ENCODE measurements at places on chromosomes 7 and 10. TPM values are rescaled to one million over a fixed set of nuclear protein-coding genes. Genes with fewer than 3 reads are reported as not detected.

GRCh38 chr10:62278441-62278910 is 9.8 kb upstream of the RTKN2 start:
- no peak overlapping the region for H3K27ac ChIP-seq
- H3K4me3 ChIP-seq = no peak overlapping the region
- H3K27me3 ChIP-seq = no peaks in the 10 kb centered on the region
- H3K4me1 ChIP-seq = no peaks in the 10 kb centered on the region
- no peaks in the 10 kb centered on the region for H3K36me3 ChIP-seq

GRCh38 chr7:132434041-132434440 is 142.2 kb downstream of the PLXNA4 start:
- no peak for DNase-seq
- H3K27ac ChIP-seq = no peak overlapping the region
- no peaks in the 10 kb centered on the region for H3K36me3 ChIP-seq
- H3K27me3 ChIP-seq = no peaks in the 10 kb centered on the region
- no peak overlapping the region for H3K4me3 ChIP-seq

The NRCAM gene
- 0.06 TPM for polyA plus RNA-seq

DNA sequence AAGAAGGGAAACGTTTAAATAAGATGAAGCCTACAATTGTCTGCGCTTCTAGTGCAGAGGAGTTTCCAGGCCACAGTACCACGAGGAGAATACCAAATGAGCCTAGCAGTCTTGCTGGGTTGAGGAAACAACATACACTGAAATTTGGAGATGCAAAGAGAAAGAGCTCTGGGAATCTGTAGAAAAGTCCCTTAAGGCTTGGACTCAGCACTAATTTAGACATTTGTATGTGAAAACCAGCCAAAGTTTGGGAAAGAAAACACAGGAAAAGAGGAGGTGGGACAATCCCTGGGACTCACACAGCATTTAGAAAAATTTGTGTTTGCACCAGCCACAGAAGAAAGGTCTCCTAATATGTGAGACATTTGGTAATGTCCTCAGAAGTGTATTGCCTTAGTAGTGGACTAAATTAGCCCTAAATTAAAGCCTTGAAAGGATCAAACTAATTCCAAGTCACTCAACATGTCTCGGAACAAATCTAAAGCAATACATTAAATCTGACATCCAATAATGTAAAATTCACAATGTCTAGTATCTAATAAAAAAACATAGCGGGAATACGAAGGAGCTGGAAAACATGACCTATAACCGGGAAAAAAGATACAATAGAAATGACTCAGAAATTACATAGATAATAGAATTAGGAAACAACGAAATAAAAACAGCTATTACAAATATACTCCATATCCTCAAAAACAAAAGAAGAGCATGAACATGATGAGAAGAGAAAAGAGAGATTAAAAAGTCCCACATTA is 187.1 kb upstream of the NAMPT start:
- H3K4me3 ChIP-seq = no peak overlapping the region
- no peaks in the 10 kb centered on the region for H3K36me3 ChIP-seq
- no peaks in the 10 kb centered on the region for H3K4me1 ChIP-seq

DNA sequence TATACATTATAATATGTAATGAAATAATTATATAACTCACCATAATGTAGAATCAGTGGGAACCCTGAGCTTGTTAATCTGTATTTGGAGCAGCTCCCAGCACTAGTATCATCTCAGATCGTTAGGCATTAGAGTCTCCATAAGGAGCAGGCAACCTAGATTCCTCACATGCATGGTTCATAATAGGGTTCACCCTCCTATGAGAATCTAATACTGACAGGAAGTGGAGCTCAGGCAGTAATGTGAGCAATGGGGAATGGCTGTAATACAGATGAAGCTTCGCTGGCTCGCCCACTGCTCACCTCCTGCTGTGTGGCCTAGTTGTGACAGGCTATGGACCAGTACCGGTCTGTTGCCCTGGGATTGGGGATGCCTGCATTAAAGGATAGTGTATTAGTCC is 49.5 kb downstream of the RSBN1L start:
- no peaks in the 10 kb centered on the region for H3K27me3 ChIP-seq
- no peaks in the 10 kb centered on the region for H3K4me1 ChIP-seq
- H3K4me3 ChIP-seq = no peak overlapping the region
- H3K27ac ChIP-seq = no peak overlapping the region

GRCh38 chr10:130025811-130026485 is 61.9 kb upstream of the EBF3 start:
- no peak overlapping the region for H3K4me3 ChIP-seq
- H3K27ac ChIP-seq = no peak overlapping the region
- no peaks in the 10 kb centered on the region for H3K27me3 ChIP-seq
- no peaks in the 10 kb centered on the region for H3K4me1 ChIP-seq
- H3K36me3 ChIP-seq = no peaks in the 10 kb centered on the region

GRCh38 chr10:26890956-26891355 is 30.2 kb upstream of the ABI1 start:
- no peaks in the 10 kb centered on the region for H3K36me3 ChIP-seq
- no peak overlapping the region for H3K27ac ChIP-seq
- DNase-seq = no peak
- H3K4me3 ChIP-seq = no peak overlapping the region
- no peaks in the 10 kb centered on the region for H3K27me3 ChIP-seq

- no peaks in the 10 kb centered on the region for H3K36me3 ChIP-seq
- H3K4me3 ChIP-seq = no peak overlapping the region
- peaks cover 10% of the 10 kb centered on the region for H3K4me1 ChIP-seq
- H3K27ac ChIP-seq = no peak overlapping the region
- H3K27me3 ChIP-seq = no peaks in the 10 kb centered on the region
These were observed 10.4 kb downstream of the KLHL7 start for GRCh38 chr7:23115991-23116390.

DNA sequence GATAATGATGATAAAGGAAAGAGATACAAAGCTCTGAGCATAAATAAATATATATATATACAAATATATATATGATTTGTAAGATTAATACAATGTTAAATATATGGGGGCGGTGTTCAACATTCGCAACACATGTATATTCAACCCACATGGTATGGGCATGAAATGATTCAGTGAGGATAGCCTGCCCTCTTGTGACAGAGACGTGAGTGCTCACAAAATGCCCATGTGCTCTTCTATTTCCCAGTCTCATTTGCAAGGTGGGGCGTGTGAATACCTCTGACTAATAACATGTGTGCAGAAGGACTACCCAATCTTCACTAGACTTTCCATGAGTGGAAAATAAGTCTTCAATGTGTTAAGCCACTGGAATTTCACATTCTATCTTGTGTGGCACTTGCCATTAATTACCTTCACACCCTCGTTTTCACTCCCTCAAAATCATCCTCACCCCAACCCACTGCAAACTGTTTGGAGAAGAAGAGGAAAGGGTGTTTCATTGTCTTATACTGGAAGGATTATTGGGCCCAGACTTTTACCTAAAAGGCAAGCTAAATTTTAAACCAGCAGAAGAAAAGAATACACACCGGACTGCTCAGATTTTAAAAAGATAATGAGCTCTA is 26.9 kb downstream of the ASAH2 start:
- H3K36me3 ChIP-seq = no peaks in the 10 kb centered on the region
- no peak overlapping the region for H3K4me3 ChIP-seq
- H3K27ac ChIP-seq = no peak overlapping the region
- no peaks in the 10 kb centered on the region for H3K4me1 ChIP-seq
- H3K27me3 ChIP-seq = no peaks in the 10 kb centered on the region

The LIPJ gene
- polyA plus RNA-seq = 0.03 TPM

- no peak for DNase-seq
- H3K36me3 ChIP-seq = no peaks in the 10 kb centered on the region
- no peaks in the 10 kb centered on the region for H3K4me1 ChIP-seq
- no peak overlapping the region for H3K27ac ChIP-seq
- no peak overlapping the region for H3K4me3 ChIP-seq
These were observed 80.8 kb downstream of the ZNF92 start for GRCh38 chr7:65454469-65454868.

DNA sequence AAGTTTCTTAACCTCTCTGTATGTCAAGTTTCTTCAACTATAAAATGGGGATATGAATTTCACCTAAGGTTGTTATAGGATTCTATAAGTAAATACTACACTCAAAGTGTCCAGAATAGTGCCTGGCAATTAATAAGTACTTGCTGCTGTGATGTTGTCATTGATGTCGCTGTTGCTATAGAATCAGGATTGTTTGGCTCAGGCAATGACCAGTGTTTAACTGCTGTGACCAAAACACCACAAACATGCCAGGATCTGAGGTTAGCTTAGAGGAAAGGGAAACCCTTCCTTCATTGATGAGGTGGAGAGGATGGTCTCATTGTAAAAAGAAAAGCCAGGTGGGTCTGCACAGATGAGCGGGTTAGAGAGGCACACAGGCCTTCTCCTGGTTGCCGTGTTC is 223.1 kb upstream of the INHBA start:
- no peak for DNase-seq
- no peaks in the 10 kb centered on the region for H3K36me3 ChIP-seq
- no peaks in the 10 kb centered on the region for H3K4me1 ChIP-seq
- no peak overlapping the region for H3K4me3 ChIP-seq

DNA sequence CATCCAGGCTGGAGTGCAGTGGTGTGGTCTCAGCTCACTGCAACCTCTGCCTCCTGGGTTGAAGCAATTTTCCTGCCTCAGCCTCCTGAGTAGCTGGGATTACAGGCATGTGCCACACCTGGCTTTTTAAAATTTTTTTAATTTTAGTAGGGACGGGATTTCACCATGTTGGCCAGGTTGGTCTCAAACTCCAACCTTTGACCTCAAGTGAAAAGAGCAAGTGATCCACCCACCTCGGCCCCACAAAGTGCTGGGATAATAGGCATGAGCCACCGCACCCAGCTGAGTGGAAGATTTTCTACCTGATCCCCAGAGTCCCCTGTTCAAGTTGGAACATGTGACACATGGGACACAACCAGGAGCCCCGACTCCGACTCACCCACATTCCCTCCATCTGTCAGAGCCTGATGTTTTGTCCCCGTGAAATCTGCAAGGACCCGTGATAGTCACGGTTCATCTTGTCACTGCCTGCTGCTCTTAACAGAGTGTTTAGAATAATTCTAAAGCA is 104.5 kb downstream of the SMURF1 start:
- no peak overlapping the region for H3K27ac ChIP-seq
- H3K4me1 ChIP-seq = no peaks in the 10 kb centered on the region
- no peak for DNase-seq

DNA sequence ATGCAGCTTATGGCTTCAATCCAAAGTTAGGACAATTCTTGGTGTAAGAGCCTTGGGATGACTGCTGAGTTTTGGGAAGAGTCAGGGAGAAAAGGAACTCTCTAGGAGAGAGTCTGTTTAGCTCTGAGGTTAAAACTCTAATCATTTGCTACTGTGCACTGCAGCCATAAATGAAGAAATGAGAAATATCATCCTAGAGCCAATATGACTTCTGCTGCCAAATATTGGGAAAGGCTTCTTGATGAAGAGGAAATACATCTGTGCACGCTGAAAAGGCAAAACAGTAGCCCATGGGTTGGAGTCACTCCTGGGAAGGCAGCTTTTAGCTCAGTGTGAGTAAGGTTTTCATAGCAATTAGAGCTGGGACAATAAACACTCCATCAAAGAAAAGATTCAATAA is 308.8 kb downstream of the SFMBT2 start:
- H3K27me3 ChIP-seq = peaks cover 4% of the 10 kb centered on the region
- no peak overlapping the region for H3K4me3 ChIP-seq
- H3K36me3 ChIP-seq = no peaks in the 10 kb centered on the region
- H3K4me1 ChIP-seq = no peaks in the 10 kb centered on the region
- DNase-seq = no peak
- H3K27ac ChIP-seq = no peak overlapping the region

DNA sequence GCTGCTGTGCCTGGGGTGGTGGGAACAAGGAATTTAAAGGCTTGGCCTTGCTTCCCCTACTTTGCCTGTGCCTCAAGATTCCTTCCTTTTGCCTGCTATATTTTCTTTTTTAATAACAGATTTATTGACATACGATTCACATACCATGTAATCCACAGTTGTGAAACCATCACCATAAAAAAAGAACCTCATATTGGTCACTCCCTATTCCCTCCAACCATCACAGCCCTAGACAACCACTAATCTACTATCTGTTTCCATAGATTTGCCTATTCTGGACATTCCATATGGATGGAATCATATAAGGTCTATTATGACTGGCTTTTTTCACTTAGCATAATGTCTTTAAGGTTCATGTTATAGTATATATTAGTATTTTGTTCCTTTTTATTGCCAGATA is 59.3 kb upstream of the TRIM8 start:
- no peak overlapping the region for H3K4me3 ChIP-seq
- peaks cover 4% of the 10 kb centered on the region for H3K4me1 ChIP-seq
- H3K27me3 ChIP-seq = no peaks in the 10 kb centered on the region
- no peak overlapping the region for H3K27ac ChIP-seq

DNA sequence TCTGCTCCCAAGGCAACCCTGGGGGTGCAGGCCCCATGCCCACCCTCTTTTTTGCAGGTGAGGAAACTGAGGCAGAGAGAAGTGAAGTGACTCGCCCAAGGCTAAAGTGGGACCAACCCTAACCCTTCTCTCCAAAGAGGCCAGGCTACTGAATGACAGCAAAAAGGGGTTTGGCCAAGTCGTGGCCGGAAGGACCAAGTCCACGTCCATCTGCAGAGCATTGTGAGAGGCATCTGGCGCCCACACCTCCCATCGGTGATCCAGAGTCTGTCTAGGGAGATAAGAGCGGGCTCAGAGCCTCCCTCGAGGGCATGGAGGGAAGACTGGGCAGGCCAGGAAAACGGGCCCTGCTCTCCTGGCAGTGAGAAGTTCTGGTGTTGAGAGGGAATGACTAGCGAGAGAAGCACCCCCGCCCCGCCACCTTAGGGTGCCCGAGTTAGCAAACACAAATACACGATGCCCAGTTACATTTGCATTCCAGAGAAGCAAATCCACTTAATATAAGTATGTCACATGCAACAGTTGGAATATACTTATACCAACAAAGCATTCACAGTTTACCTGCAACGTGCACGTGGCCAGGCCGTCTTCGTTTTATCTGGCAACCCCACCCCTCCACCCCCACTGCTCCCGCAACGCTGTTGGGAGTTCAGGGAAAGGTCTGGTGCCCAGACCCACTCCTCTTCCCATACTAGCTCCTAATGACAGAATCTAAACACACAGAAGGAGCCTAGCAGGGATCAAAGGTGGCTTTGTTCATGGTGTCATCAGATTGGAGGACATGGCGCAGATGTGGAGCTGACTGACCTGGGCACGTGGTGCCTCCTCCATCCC is 124.9 kb downstream of the OAT start:
- no peaks in the 10 kb centered on the region for H3K4me1 ChIP-seq
- DNase-seq = no peak
- H3K4me3 ChIP-seq = no peak overlapping the region

DNA sequence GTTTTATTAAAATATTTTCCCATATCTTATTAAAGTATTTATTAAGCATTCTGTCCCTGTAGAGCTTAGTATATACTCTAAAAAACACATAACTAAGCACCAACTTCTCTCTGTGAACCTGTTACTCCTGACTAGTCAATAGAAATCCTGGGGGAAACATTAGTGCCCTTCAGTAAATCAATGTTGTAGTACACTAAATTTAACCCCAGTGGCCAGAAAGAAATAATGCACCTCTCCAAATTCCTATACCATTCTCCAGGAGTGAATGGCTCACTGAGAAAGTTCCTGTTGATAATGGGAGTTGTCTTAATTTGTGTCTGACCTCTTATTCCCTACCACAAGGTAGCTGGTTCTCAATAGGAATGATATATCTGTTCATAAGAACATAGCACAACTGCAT is 188.2 kb downstream of the SEMA3D start:
- DNase-seq = no peak
- no peak overlapping the region for H3K27ac ChIP-seq
- no peaks in the 10 kb centered on the region for H3K4me1 ChIP-seq
- H3K27me3 ChIP-seq = no peaks in the 10 kb centered on the region

- no peaks in the 10 kb centered on the region for H3K36me3 ChIP-seq
- peak overlapping the region; percentile 78 for H3K4me3 ChIP-seq
- peaks cover 16% of the 10 kb centered on the region for H3K4me1 ChIP-seq
- DNase-seq = peak; percentile 82
- H3K27ac ChIP-seq = no peak overlapping the region
These were observed 2.2 kb downstream of the TRIL start for GRCh38 chr7:28955718-28956607.

Data from psoas muscle (tissue), 8 donors.